Umbilical cord (tissue), 2 donors: ENCODE measurements at places on chromosomes 2 and 18. TPM values are rescaled to one million over a fixed set of nuclear protein-coding genes. Genes with fewer than 3 reads are reported as not detected.
A peak's percentile ranks its signal among the peaks of the same experiment; 100 is the strongest.

TNFAIP6 gene
- 13.7 TPM for total RNA-seq

DNA sequence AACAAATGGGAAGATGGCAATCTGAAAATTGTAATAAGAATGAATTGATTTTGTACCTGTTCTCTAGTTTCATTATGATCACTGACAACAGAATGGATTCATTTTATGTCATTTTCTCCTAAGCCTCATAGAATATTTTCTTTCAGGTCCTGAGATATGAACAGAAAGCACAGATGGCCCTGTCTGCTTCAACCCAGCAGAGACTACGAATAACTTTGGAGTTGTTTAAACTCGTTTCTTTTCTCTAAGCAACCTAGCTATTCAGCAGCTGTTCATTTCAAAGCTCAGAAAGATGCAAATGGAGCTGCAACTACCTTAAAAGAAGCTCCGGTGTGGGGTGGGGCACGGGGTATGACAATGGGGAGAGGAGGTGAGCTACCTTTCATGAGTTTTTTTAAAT is 124.9 kb downstream of the ALK start:
- no peak for DNase-seq

FAM124B gene
- 10.1 TPM for total RNA-seq

DNA sequence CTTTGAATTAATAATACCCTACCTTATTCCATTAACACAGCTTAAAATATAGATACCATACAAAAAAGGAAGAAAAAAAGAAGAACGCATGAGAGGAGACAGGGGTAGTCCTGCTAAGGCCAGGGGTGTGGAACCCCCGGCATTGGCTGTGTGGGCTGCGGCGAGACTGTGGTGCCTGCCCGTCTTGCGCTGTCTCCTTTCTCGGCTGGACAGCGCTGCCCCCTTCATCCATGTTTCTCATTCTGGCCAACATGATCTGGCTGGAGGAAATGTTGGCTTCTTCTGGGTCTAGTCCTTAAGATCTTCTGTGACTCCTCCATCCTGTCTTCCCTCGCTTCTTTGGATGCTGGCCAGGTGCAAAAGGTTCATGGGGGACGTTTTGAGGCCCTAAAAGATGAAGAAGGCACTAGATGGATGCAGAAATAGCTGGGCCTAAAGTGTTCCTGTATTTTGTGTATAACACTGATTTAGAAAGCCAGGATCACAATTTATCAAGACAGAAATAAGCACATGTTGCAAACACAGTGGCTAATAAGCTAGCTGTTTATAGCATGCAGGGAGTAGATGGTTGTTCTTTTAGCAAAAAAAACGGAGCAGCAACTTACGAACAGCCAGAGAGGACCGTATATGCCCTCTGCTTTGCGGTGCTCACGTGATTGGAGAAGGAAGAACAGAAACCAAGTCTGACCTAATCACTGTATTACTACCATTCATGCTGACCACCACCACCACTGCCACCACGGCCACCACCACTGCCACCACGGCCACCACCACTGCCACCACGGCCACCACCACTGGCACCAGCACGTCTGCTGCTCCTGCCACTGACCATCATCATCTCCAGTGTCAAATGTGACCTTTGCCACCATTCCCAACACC is 71.7 kb upstream of the ASB18 start:
- no peak for DNase-seq

DNA sequence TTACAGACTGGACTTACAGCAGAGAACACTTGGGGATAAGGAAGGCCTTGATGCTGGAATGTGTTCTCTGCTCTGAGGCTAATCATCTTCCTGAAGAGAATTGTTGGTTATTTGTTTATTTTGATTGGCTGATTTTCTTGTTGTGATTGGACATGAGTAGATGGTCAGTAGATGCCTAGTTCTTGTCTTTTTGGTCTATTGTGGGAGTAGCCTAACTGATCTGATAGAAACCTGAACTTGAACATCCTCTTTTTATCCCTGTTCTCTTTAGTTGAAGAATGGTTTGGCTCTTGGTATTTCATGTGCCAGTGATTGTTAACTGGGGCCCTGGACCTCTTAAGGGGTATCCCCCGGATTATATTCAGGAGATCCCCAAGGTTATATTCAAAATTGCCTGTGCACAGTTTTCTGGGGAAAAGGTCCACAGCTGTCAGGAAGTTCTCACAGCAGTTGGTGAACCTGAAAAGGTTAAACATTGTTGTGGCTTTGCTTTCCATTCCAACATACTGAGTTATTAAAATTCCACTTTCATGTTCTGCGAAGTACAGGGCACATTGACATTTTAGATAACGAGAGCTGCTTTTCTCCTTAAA is 13.6 kb downstream of the TWSG1 start:
- no peak for DNase-seq

STARD7 gene
- total RNA-seq = 42.1 TPM

CTIF gene
- total RNA-seq = 39.7 TPM

DNA sequence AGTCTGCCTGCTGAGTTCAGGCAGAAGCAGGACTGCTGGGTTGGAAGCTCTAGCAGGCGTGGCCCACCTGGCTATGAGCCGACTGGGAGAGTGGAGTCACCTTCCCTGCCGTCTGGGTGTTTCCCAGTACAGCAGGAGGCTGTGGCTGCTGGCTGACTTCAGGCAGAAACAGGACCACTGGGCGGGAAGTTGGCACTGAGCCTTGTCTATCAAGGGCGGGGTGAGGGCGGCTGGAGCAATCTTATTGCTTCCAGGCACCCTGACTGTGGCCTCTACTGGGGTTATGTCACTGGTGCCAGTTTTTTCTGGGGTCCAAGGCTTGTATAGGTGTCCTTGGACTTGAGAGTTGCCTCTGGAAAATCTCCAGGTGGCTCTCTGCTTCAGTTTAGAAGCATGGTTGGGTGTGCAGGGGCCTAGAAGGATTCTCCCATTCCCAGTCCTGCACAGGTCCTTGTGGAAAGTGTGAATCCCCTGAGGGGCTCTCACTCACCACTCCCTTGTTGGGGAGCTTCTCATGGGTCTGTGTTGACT is 30.5 kb downstream of the LTBP1 start:
- peak; percentile 21 for DNase-seq

GRCh38 chr2:170034596-170034995 is 143.4 kb upstream of the MYO3B start:
- DNase-seq = no peak

DNA sequence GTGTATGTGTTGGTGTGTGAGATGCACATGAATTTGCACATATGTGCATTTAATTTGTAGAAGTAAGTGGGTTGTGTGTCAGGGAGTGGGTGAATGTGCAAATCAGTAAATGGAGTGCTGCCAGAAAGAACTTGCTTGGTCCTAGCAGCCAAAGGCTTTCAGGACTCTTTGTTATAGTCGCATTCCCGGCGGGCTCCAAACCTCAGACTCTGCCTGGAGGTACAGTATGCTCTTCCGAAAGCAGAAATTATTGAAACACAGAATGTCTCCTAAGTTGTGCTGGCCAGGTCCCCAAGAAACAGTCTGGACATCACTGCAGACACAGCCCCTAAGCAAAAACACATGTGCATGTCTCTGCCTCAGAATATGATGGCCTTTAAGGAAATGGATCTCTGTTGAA is 232.4 kb downstream of the INSIG2 start:
- DNase-seq = no peak

- DNase-seq = no peak
Measured at GRCh38 chr2:43880952-43881351, 42.2 kb downstream of the ABCG8 start.

OLA1 gene
- 17.3 TPM for total RNA-seq

NR4A2 gene
- total RNA-seq = 2.2 TPM

- DNase-seq = no peak
Measured at GRCh38 chr2:231245249-231246094, 47.0 kb downstream of the ARMC9 start.

- DNase-seq = no peak
Measured at GRCh38 chr18:62797329-62797728, 82.0 kb downstream of the PHLPP1 start.

GRCh38 chr2:95329891-95330793 is 33.0 kb downstream of the KCNIP3 start:
- no peak for DNase-seq

DNA sequence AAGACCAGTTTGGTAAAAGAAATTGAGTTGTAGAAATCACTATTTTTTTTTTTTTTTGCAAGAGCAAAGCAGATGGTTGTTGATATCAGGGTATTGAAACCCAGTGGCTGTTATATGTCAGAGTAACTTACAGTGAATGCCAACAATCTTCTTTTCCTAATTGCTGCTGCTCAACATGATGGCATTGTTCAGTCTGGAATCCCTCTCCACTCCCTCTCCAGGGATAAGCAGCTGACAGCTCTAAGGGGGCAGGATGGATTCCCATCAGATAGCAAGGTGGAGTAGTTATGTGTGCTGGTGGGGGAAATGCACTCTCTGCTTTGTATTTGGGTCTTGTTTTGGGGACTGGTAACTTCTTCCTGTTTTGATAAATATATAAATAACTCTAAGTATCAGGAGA is 200.0 kb downstream of the PIK3C3 start:
- DNase-seq = no peak
